ENCODE measurements at places on chromosomes 5 and 9. TPM values are rescaled to one million over a fixed set of nuclear protein-coding genes. Genes with fewer than 3 reads are reported as not detected.
A peak's percentile ranks its signal among the peaks of the same experiment; 100 is the strongest.

Gene SPATA31E1
- total RNA-seq: not detected

Gene F2RL2
- not detected for total RNA-seq

DNA sequence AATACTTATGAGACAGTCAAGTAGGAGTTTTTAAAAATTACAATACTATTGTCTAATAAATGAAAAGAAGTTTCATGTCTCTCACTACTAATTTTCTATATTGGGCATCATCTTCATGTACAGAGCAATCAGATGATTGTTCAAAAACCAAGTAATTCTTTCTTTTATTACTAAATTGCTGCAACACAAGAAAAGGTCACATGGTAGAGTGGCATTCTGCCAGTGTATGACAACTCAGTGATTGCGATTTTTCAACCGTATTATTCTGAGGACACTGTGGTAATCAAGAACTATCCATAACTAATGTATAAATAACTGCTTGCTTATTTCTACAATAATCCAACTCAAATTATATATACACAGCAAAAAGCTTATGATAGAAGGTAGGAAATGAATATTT lies 96.7 kb upstream of the GRHPR start:
- no peak overlapping the region for H3K4me3 ChIP-seq
- H3K36me3 ChIP-seq: no peaks in the 10 kb centered on the region
- H3K27ac ChIP-seq: no peak overlapping the region
- no peak for DNase-seq
- H3K4me1 ChIP-seq: peaks cover 23% of the 10 kb centered on the region

Gene NOXA1
- 7.3 TPM for total RNA-seq

GRCh38 chr9:93065135-93065720 lies 6.7 kb downstream of the SUSD3 start:
- DNase-seq: no peak
- no peaks in the 10 kb centered on the region for H3K36me3 ChIP-seq
- no peak overlapping the region for H3K4me3 ChIP-seq
- H3K27me3 ChIP-seq: no peaks in the 10 kb centered on the region
- no peak overlapping the region for H3K27ac ChIP-seq

DNA sequence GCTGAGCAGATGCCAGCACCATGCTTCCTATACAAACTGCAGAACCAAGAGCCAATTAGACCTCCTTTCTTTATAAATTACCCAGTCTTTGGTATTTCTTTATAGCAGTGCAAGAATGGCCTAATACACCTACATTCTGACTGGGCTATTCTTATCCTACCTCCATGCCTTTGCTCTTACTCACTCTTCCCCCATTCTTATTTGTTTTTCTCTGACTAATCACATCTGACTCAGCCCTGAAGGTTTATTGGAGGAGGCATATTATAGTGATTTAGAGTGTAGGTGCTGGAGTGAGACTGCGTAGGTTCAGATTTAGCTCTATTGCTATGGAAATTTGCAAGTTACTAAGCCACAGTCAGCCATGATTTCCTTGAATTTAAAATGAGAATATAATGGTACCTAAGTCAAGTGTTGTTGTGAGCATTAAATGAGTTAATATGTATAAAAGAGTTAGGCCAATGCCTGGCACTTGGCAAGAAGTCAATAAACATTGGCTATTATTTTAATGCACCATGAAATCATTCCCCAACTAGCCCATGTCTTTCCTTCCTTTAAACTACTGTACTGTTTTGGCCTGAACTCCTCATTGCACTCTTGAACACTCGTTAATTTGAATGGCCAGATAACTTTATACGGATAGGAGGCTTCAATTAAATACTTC lies 531.2 kb upstream of the ZNF608 start:
- no peak overlapping the region for H3K27ac ChIP-seq
- peak; percentile 15 for DNase-seq
- H3K36me3 ChIP-seq: no peaks in the 10 kb centered on the region
- no peaks in the 10 kb centered on the region for H3K27me3 ChIP-seq
- peaks cover 14% of the 10 kb centered on the region for H3K4me1 ChIP-seq

DNA sequence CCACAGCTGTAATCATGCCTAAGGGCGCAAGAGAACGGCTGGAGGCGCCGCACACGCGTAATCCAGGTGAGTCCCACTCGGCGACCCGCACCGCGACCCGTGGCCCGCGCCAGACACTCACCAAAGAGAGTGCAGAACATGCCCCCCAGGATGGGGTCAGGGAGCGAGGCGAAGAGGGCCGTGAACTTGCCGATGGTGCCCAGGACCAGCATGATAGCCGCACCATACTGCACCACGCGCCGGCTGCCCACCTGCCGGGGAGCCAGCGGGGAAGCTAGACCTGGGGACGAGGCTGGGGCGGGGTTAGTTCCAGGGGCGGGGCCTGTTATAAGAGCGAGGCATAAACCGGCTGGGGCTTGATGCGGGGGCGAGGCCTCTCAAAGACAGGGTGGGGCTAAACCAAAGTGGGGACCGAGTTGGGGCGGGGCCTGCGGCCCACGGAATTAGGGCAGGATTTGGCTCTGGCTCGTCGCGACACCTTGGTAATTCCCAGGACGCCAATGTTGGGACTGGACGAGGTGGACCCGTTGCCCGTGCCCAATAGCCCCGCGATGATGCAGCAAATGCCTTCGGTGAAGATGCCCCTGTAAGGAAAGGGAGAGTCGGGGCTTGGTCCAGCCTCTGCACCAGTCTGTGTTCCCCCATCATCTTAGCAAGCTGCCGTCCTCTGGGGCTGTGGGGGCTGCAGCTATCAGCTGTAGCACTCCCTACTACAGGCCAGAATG lies 4.8 kb downstream of the SLC23A1 start:
- H3K36me3 ChIP-seq: no peaks in the 10 kb centered on the region
- H3K4me3 ChIP-seq: no peak overlapping the region
- no peak overlapping the region for H3K27ac ChIP-seq
- DNase-seq: no peak
- H3K4me1 ChIP-seq: peaks cover 12% of the 10 kb centered on the region
- no peaks in the 10 kb centered on the region for H3K27me3 ChIP-seq

Gene MYMK
- total RNA-seq: not detected

- no peak for DNase-seq
- no peaks in the 10 kb centered on the region for H3K27me3 ChIP-seq
- H3K27ac ChIP-seq: no peak overlapping the region
- peaks cover 18% of the 10 kb centered on the region for H3K4me1 ChIP-seq
- no peaks in the 10 kb centered on the region for H3K36me3 ChIP-seq
Observed at GRCh38 chr5:67283275-67283987, 86.8 kb upstream of the CD180 start.

Gene ANKRD20A1
- not detected for total RNA-seq

GRCh38 chr5:132486318-132487094 lies 4.1 kb downstream of the IRF1 start:
- no peaks in the 10 kb centered on the region for H3K27me3 ChIP-seq
- H3K36me3 ChIP-seq: peaks cover 1% of the 10 kb centered on the region
- H3K4me3 ChIP-seq: no peak overlapping the region
- no peak overlapping the region for H3K27ac ChIP-seq

Gene RLN1
- total RNA-seq: 0.44 TPM

DNA sequence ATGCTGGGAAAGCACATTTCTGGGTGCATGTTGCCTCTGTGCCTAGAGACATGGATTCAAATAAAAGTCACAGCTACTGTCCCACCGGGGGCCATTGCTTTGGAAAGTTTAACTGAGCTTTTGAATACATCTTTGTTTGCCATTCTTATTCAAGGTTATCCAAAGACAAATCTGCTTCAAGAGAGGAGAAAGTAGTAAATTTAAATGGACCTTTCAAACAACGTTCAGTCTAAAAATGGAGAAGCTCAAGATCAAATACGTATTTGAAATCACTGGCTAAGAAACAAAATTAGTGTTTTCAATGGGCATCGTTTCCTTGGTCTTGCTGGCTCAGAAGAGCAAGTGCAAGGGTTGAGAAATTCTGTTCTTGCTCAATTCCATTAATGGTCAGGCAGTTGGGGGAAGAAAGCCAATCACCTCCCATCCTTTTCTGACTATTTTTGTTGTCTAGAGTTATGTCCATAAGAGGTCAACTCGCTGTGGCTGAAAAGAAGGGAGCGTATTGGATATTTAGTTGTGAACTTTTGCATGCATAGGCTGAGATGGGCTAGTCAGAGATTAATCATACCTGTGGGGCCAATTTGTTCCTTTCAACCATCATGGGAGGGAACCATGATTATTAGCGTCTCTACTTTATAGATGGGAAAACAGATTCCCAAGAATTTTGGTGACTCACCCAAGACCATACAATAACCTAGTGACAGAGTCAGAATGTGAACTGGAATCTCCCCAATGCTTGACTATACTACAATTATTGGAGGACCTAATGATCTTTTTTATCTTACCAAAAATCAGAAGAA lies 276.2 kb upstream of the TNC start:
- no peaks in the 10 kb centered on the region for H3K36me3 ChIP-seq
- no peak overlapping the region for H3K27ac ChIP-seq
- H3K27me3 ChIP-seq: peaks cover 1% of the 10 kb centered on the region
- H3K4me1 ChIP-seq: 0 out of 2 replicates have a peak, but pooled peaks cover 4% of the 10 kb centered on the region
- DNase-seq: no peak

Gene KIF20A
- 84.9 TPM for total RNA-seq

- no peak overlapping the region for H3K27ac ChIP-seq
- H3K36me3 ChIP-seq: no peaks in the 10 kb centered on the region
Observed at GRCh38 chr5:178398901-178399700, 166.5 kb upstream of the PHYKPL start.

DNA sequence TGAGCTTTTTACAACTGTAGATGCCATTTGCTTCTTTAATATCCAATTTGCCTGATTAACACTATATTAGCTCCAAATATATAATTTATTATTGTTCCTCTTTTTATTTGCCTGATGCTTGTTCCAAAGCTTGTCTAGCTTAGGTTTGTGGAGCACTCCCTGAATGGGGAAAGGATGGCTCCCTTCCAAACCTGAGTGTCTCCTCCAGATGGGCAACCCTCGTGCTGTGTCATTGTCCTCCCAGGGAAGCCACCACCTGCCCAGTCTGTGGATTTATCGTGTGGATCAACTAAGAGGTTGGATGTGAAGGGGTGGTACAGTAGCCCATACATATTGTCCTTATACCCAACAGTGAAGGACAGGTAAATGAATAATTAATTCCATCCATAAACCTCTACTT lies 404.9 kb downstream of the CDK5RAP2 start:
- no peak for DNase-seq
- H3K27me3 ChIP-seq: no peaks in the 10 kb centered on the region
- H3K4me1 ChIP-seq: no peaks in the 10 kb centered on the region
- H3K4me3 ChIP-seq: no peak overlapping the region
- H3K27ac ChIP-seq: no peak overlapping the region
